ENCODE measurements at places on chromosomes 4 and X.

- DNase-seq: no peak
Observed at GRCh38 chrX:47093248-47093647, 15.0 kb downstream of the RGN start.

- DNase-seq: no peak
Observed at GRCh38 chr4:159018062-159018629, 84.7 kb upstream of the RAPGEF2 start.

DNA sequence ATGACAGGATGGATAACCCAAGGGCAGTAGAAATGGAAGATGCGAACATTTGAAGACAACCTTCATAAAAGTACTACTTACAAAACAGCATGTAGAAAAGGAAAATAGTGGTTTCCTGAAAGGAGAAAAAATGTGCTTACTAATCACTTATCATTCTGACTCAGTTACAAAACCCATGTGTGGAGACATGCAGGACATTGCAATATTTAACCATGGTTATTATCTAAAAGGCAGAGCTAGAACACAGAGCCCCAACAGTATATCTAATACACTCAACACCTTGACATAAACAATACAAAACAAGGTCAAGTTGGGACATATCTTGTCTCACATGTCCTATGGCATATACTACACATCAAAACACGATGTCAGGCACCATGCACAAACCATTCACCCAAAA is 55.9 kb downstream of the EIF4E start:
- DNase-seq: no peak

DNA sequence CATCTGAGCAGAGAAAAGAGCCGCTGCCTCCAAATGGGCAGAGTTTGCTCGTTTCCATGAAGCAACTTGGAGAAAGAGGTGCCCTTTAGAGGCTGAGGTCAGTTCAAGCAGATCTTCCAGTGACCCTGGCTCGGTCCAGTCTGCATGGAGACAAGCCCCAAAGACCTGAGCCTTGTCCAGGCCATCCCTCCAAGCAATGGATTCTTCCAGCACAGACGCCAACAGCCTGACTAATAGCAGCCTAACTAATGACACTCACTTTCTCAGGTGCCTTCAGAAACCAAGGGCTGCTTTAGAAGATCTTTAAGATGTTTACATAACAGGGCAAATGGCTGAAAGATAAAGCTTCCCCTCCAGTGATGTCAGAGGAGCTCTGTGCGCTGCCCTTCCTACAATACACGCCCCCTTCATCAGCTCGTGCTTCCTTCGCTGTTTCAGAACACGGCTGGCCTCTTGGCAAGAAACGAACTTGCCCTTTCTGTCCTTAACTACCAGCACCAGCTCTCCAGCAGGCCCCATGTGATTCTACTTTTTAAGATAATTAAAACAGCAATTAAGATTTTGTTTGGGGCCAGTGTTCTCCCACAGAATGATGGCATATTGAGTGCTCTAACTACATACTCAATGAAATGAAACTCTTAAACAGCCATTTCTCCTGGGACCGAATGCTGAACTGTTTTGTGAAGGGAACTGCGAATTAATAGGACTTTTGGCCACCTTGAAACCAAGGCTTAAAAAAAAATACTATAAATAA is 119.0 kb downstream of the GPR143 start:
- DNase-seq: no peak

DNA sequence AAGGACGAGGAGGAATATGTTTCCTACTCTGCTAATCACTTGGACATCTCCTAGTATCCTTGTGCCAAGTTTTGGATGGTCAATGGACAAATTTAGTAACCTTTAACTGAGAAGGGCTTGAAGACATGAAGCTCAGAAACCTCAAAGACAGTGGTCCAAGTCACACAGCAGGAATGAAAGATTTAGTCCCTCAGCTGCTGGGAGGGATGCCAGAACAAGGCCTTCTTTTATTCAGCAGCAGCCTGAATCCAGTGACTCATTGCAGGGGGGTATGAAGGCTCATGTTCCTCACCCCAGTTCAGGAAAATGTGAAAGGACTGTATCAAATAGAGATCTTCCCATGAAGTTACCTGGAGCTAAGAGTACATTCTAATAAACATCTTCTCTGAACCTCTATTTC is 214.9 kb upstream of the UGT8 start:
- no peak for DNase-seq

- no peak for DNase-seq
Observed at GRCh38 chr4:172125443-172125842, 312.2 kb downstream of the GALNTL6 start.

GRCh38 chr4:83490876-83491450 is 6.1 kb upstream of the ABRAXAS1 start:
- peak; percentile 46 for DNase-seq

- no peak for DNase-seq
Observed at GRCh38 chr4:158003212-158003611, 169.6 kb downstream of the GASK1B start.

GRCh38 chrX:129540068-129540653 is at the start of gene OCRL:
TSS of gene OCRL (plus strand) at chrX:129540259. CDS start at chrX:129540440, 181 bp downstream.
- peak; percentile 34 for DNase-seq

DNA sequence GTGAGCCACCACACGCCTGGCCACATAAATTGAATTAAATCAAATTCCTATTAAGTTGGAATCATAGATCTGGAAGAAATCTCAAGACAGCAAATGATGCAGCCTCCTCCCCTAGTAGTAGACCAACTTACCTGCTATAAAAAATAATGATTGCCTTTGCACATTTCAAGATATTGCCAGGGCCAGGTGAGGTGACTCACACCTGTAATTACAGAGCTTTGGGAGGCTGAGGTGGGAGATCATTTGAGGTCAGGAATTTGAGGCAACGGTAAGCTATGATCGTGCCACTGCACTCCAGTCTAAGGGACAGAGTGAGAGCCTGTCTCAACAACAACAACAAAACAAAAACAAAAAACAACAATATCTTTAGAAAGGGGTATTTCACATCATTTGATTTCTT is 17.0 kb upstream of the WWC2 start:
- DNase-seq: no peak

GRCh38 chr4:139635966-139636365 is 29.7 kb upstream of the MGST2 start:
- DNase-seq: no peak

DNA sequence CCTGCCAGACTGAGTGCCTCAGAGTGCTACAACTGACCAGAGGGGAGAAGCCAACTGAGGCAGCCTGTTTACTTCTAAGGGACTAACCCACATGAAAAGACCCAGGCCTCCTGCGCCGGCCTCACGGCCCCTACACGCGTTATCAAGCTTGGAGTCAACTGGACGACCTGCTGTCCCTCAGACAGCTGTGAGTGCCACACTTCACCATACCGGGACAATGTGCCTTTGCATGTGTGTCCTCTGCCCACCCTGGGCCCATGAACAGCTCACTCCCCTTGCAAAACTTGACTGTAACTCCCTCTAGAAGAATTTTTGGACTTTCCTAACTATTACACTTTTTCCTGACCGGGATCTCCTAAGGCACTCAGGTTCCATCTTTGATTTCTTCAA is 1.8 kb downstream of the NOP14 start:
- DNase-seq: no peak

DNA sequence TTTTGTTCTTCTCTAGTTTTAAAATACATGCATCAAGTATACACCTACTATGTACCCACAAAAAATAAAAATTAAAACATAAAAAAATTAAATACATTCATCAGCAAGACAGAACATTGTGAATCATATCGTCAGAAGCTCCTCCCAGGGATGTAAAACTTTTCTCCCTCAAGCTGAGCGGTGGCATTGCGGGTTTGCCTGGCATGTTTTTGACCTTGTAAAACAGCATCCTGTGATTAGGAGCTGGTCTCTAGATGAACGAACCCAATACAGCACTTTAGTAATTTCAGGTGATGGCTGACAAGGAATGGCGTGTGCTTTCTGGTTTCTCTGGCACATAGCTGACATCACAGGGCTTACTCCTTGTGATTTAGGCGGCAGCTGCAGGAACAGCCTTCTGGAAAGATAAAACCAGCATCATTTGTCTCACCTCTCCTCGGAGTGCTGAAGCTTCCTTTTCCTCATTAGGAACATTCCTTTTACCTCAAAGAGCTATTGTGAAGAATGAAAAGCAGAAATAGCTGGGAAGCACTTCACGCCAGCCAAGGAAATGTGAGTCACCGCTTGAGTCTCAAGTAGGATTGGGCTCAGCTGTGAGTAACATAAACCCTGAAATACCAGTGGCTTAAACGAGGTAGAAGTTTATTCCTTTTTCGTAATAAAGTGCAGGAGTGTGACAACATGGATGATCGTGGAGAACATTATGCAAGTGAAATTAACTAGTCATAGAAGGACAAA is 44.3 kb downstream of the NYX start:
- no peak for DNase-seq

DNA sequence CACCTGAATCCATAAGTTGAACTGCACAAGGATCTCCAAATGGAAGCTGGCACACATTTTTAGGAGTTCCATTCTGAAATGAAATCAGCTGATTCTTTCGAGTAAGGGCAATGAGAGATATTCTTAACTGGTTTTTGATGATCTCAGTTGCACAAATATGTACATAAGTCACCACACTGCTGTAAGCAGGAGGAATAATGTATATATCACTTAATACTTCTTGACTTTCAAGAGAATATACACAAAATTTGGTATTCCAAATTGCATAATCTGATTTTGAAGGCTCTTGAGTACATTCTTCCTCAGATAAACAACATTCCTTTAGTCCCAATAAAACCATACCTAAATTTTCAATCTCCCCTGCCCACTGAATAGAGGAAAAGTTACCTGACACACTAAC is 8.2 kb downstream of the FANCB start:
- no peak for DNase-seq

GRCh38 chr4:173680278-173680677 is 150.2 kb upstream of the HAND2 start:
- no peak for DNase-seq

- no peak for DNase-seq
Observed at GRCh38 chrX:13752141-13752540, 17.6 kb downstream of the OFD1 start.

DNA sequence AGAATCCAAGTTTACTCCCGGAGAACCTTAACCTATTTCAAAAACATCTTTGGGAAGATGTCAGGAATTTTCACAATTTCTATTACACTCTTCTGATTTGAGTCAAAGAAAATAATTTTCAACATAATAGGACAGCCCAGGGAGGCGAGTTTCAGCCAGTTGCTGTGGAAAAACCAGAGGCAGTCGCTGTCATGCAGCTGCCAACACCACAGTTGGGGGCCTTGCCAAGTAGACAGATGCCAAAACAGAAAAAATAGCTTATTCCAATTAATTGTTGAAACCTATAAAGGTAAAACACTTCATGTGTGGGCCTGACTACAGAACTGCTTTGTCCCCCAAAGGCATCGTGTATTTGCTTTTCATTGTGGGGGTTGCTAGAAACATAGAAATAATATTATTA is 225.8 kb downstream of the DMD start:
- no peak for DNase-seq

- no peak for DNase-seq
Observed at GRCh38 chrX:8849458-8849857, 48.3 kb upstream of the FAM9A start.

DNA sequence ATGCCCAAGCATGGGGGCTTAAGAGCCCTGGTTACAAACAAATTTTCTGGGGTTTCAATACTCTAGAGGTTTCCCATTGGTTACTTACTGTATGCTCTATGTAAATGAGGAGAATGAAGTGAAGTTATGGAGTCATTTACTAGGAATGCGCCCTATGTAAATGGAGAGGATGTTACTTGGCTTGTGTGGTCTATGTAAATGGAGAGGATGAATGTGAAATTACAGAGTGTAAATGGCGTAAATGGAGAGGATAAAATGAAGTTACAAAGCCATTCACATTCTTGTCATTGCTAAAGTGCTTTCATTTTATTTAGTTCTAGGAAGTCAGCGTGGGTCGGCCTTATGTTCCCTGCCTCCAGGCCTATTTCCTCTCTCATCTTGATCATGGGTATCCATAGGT is 810.5 kb upstream of the ADGRL3 start:
- DNase-seq: no peak

DNA sequence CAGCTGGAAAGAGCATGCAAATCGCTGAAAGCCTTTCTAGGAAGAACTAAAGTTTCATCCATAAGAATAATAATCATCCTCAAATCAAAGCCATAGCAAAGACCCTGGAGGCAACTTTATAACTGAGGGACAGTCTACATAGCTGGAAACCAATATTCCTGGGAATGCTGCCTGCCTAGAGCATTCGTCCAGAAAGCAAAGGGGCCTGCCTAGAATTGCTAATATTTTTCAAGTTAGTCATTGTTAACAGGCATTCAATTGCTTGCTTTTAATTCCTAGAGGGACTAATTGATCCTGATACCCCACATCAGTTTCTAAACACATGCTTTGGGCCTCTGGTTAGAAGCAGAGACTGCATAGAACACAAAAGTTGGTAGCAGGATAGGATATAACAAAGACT is 4.2 kb upstream of the PPARGC1A start:
- no peak for DNase-seq

DNA sequence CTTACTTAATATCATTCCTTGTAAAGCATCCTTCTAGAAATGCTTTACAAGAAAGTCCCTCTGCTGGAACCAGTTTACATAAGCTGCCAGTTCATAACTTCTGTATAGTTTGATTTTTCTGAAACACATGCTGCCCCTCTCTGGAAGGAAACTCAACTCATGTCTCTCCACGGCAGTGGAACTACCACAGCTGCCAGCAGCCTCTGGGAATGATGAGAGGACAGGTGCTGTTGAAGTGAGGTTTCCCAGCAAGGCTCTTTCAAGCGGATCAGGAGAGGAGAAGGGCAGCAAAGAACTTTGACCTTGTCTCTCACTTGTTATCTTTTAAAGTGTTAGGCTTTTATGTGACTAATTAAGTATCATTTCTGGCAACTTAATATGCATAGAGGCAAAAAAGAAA is 7.3 kb downstream of the GRPR start:
- no peak for DNase-seq

DNA sequence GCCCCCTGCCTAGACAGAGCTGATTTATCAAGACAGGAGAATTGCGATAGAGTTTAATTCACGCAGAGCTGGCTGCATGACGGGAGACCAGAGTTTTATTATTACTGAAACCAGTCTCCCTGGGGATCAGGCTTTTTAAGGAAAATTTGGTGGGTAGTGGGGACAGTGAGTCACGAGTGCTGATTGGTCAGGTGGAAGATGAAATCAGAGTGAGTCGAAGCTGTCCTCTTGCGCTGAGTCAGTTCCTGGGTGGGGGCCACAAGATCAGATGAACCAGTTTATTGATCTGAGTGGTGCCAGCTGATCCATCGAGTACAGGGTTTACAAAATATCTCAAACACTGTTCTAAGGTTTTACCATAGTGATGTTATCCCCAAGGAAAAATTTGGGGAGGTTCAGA is 36.6 kb downstream of the MYOZ2 start:
- DNase-seq: no peak

DNA sequence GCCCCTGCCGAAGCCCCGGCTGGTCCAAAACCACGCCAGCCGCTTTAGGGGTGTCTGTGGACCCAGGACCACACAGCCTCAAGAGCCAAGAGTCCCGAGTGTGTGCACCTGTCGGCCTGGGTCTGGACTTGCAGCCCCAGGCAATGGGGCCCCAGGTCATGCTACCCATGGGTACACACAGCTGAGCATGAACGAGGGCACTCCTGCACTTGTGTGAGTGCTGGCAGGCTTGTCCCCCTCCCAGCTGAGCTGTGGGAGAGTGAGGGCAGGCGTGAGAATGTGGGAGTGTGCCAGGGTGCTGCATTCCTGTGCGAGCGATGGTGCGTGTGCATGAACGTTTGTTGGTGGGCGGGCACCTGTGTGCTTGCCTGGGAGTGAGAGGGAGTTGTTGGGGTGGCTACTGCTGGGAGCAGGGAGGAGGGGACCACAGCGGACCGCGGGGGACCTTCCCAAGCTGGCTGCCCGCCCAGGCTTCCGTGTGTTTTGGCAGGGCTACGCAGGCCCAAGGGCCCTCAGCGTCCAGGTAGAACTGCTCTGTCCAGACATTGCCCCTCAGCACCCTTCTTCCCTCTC is 30.8 kb downstream of the BLOC1S4 start:
- DNase-seq: no peak
